ENCODE measurements at places on chromosomes 7 and 10. TPM values are rescaled to one million over a fixed set of nuclear protein-coding genes. Genes with fewer than 3 reads are reported as not detected.

The DEPP1 gene
- 100 TPM for total RNA-seq

The PAPOLB gene
- total RNA-seq: under 0.01 TPM

The PSD gene
- 8.4 TPM for total RNA-seq

The CTBP2 gene
- total RNA-seq: 81.8 TPM

The BUD23 gene
- total RNA-seq: 50.1 TPM

The CALN1 gene
- total RNA-seq: not detected

The CTAGE6 gene
- total RNA-seq: 0.17 TPM

The PIP4K2A gene
- 28.2 TPM for total RNA-seq

The NUPR2 gene
- total RNA-seq: not detected

The OIT3 gene
- 0.32 TPM for total RNA-seq

The FFAR4 gene
- total RNA-seq: not detected

The LIPA gene
- 37.8 TPM for total RNA-seq

The FUOM gene
- 11.0 TPM for total RNA-seq
